8988T (cell line): ENCODE measurements at places on chromosomes 6 and 20.

GRCh38 chr6:88115307-88115706, 50.8 kb downstream of the CNR1 start:
- no peak for DNase-seq

DNA sequence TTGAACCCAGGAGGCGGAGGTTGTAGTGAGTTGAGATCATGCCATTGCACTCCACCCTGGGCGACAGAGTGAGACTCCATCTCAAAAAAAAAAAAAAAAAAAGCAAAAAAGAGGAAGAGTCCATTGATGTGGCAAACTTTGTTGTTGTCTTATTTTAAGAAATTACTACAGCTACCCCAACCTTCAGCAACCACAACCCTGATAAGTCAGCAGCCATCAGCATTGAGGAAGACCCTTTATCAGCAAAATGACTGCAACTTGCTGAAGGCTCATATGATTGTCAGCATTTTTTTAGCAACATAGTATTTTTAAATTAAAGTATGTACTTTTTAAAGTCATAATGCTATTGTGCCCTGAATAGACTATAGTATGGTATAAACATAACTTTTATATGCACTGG, 48.8 kb downstream of the ZFP64 start:
- no peak for DNase-seq

- DNase-seq = no peak
Observed at GRCh38 chr6:160263196-160263939, 4.7 kb upstream of the SLC22A2 start.

DNA sequence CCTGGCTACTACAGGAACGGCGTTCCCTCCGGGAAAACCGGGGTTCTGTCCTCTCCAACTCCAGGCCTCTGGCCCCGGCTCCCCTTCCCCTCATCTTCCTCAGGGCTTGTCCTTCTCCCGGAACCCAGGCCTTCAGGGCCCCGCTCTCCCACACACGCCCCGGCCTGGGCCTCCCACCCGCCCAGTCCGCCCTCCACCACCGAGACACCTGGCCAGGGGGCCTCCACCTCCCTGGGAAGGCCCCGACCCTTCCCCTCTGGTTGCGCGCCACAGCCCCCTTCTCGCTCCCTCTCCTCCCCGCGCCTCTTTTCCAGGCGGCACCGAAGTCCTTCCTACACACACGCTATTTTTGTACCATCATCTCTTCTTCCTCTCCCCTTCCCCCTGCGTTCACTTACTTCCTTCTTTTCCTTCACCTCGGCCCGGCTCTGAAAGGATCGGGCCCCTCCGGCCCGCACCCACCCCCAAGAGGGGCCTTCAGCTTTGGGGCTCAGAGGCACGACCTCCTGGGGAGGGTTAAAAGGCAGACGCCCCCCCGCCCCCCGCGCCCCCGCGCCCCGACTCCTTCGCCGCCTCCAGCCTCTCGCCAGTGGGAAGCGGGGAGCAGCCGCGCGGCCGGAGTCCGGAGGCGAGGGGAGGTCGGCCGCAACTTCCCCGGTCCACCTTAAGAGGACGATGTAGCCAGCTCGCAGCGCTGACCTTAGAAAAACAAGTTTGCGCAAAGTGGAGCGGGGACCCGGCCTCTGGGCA, 1.3 kb upstream of the SIRPA start:
- no peak for DNase-seq

DNA sequence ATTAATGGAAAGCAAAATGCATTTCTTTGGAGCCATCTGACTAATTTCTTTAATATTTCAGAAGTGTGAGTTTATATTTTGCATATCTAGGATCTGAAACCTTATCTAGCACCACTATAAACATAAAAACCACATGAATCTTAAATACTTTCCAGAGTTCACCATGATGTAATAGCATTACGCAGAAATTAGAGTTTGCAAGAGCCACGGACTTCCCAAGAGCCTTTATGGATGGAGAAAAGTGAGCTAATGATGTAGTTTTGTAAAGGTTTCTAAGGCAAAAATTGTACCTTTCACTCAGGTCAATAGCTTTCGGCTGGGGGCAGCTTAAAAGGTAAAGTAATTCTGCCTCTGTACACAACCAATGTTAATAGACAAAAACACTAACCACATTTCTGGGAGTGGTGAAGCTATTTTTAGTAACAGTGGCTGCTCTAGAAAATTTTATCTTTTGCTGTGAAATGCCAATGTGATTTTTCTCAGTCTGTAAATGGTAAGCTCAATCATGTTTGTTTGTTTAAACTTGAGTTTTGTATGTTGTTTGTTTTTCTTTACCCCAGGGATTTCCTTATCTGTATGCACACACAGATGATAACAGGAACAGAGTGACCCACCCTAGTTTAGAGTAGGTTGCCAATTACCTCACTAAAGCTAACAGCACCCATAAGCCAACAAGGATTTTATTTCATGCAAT, 80.5 kb downstream of the FILIP1 start:
- DNase-seq = no peak

- DNase-seq = no peak
Observed at GRCh38 chr6:43795421-43795820, 25.4 kb downstream of the VEGFA start.

- no peak for DNase-seq
Observed at GRCh38 chr20:19971116-19971515, 46.0 kb upstream of the NAA20 start.

- DNase-seq = no peak
Observed at GRCh38 chr6:94376876-94377275, 957.5 kb upstream of the EPHA7 start.

DNA sequence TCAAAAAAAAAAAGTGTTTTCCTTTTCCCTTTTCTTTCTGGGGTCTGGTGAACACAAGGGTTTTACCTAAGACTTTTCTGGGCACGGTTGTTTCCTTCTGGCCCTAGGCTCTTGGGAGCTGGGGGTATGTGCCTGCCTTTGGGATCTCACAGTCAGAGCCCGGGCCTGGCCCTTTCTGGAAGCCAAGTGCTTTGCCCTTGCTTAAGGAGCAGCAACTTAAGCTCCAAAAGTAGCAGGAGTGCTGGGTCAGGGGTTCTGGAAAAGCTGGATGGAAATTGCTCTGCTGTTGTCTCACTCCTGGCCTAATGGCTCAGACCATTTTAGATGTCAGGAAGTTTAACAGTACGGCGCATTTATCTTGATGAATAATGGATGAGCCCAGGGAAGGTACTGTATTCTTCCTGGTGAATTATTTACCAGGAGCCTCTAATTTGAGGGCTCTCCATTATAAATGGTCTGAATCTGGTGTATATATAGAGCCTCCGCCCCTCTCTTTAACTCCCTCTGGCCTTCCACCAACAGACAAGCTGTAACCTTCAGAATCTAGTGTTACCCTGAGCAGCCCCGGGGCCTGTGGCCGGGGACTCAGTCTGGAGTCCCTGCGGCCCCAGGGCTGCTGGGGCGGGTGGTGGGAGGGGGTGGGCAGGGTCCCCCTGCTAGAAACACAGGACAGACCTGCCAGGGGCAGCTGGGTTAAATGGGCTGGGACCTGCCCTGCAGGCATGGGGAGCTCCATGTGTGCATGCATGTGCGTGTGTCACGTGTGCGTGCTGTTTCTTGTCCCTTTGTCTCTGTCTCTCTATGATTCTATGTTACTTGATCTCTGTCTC, 37.5 kb downstream of the PTK7 start:
- DNase-seq = no peak
